ENCODE measurements at places on chromosomes 2 and 18.

GRCh38 chr18:39453356-39453755 is 1887.8 kb upstream of the CELF4 start:
- DNase-seq = no peak

DNA sequence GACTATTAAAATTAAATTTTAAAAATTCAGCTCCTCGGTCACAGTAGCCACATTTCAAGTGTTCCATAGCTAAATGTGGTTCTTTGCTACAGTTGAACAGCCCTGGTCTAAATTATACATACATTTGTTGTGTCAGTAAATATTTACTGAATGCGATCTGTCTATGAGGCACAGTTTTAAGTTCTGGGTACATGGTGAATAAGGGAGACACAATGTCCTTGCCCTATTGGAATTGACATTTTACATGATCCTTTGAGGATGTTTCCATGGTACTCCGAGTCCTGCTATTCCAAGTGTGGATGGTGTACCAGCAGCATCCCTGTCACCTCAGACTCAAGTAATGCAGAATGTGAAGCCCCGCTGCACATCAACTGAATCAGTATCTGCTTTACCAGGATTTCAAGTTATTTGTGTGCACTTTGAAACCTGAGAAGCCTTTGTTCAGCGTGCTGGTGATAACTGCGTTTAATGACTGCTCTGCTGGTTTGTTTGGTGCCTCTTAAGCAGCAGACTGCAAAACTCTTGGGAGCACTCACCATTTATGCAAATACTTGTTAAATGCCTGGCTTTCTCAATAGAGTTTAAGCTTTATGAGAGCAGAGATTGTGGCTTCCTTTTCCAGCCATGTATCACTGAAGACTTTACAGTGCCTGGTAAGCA is 1.5 kb downstream of the GALNT1 start:
- DNase-seq = no peak

DNA sequence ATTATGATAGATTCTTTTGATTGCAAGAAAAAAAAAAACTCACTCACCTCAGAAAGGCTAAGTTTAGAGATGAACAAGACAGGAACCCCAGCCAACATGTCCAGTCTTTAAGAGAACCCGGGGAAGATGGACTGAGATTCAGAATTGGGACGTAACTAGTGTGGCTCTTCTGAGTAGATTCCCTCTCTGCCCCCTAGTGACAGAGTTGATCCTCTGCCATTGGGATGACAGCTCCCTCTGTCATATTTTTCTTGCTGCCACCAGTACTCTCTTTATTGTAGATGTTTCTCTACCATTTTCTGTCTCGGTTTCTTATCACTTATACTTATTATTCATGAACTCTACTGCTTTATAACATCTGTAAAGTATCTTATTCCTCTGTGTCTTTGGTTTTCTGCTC is 77.7 kb downstream of the GULP1 start:
- DNase-seq = no peak

DNA sequence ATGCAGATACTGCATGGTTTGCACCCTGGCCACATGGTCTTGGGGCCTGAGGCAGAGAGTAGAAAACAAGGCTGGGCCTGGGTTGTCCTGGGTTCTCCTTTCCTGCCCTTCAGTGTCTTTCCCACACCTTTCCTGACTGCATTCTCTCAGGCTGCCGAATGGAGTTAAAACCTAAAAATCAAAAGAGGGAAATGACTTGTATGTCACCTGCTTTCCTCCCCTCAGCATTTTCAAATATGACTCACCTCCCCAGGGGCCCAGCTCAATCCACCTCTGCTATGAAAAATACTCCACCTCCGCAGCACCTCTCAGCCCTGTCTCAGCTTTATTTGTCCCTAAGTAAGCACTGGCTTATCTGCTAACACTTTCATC is 457.8 kb upstream of the MEX3C start:
- no peak for DNase-seq

All from stimulated activated CD8-positive, alpha-beta memory T cell treated with anti-CD3 and anti-CD28 coated beads, Interleukin-7, amount 100 ng/mL, for 1 hour (primary cell).